Neuronal stem cell (in vitro differentiated cells): ENCODE measurements at places on chromosomes 1 and 21.

DNA sequence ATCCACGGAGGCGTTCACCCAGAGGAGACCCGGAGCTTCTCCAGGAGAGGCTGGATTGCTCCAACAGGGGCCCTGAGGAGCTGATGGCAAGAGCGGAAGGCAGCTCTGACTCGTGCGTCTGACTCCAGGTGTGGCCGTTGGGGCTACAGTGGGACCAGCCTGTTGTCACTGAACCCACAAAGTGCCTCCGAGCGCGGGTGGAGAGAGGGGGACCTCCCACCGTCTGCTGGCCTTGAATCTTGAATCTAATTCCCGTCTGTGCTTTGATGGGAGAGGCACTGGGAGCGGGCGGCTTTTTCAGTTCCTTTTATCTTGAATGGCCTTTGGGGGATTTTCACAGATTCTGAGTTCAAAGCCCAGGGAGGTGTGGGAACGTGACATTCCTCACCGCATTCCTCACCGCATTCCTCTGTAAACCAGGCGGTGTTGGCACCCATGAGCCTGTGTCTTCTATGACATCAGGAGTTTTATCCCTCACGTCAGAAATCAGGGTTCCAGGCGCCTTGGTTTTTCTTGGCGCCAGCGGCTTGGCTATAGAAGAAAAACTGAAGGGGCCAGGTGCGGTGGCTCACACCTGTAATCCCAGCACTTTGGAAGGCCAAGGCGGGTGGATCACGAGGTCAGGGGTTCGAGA is 39.2 kb upstream of the COL18A1 start:
- no peak for DNase-seq

GRCh38 chr1:97674517-97674916 is 246.3 kb downstream of the DPYD start:
- DNase-seq, result no peak

DNA sequence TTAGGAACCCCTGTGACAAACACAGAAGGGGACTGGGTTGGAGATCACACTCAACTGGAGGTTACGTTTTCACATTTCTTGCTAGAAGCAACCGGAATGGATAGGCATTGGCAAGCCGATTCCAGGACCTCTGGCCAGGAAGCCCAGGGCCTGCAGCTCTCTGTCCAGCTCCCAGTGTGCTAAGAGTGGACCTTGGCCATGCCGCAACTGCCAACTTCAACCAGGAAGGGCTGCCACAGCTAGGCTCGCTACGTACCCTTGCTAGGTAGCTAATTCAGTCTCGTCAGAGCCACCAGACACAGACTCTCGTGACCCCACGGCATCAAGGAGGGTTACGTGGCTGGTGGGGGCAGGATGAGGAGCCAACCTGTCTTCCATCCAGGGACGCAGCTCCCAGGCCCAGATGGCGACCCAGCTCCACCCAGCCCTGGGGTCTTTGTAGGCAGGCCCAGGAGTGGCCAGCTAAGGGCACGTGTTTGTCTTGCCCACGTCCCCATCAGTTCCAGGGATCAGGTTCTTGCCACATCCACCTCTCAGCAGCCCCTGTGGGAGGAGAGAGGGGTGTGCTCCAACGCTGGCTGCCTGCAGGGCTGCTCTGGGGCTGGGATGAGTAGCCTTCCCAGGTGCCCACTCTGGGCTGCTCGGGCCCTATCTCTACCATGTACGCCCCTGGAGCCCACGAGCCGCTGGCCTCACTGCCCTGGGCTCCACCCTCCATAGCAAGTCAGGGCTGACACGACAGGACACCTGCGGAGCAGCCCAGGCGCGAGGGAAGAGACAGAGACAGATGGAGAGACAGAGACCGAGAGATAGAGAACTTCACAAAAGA is 39.2 kb downstream of the UBE2G2 start:
- no peak for DNase-seq

DNA sequence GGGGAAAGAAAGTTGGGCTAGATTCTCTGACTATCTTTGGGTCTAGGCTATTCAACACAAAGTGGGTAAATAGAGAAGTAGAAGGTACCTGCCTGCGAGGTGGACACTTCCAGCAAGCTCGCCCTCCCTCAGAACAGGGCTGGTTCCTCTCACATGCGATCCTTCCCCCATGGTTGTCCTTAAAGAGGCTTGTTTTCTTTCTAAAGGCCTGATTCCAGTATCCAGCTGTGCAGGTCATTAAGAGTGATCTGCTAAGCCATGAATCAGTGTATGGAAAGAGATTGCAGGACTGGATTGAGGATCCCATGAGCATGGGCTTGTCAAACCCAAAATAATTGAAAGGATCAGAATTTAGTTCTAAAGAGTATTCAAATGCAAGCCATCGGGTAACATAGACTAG is 189.0 kb downstream of the URB2 start:
- DNase-seq, result no peak

DNA sequence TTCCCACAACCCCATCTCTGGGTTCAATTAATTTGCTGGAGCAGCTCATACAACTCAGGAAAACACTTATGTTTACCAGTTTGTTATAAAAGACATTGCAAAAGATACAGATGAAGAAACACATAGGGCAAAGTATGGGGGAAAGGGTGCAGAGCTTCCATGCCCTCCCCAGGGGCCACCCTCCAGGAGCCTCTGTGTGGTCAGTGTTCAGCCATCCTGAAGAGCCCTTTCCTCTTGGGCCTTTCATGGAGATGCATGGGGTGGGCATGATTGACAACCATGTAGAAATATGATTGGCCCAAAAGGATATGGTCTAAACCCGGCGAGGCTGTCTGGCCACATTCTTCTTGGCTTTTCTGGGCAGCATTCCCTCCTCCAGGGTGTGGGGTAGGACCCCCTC is 56.8 kb upstream of the PDE9A start:
- DNase-seq, result no peak

DNA sequence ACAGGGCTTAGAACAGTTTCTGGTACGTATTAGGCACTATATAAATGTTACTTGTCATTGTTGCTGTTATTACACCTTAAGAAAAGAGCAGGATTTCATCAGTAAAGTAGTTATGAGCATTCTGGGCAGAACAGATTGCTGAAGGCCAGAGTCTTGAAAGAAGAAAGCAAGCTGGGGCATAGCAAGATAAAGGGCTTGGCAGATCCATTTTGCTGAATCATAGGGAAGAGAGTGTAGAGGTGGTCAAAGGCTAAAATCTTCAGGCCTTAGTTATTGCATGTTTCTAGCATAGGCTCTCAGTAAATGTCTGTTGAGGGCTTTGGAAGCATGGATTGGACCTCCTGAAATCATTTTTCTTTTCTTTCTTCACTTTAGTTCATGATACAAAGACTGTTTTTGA is 67.5 kb downstream of the PLA2G4A start:
- DNase-seq, result no peak

DNA sequence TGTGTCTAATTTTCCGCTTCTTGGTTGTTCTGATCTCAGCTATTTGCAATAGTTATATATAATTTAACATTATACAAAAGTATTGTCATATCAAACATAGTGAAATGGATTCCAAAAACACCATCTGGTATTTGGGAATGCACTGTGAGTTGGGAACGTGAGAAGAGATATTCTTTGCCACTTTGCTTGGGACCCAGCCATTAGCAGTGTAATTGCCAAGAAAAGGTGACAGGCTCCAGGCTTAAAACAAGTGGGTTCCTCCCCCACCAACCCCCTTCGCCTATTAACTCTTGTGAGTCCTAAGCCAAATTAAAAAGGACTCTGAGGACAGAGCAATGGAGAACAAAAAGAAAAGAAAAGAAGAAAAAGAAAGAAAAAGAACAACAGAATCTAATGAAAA is 186.7 kb upstream of the NFIA start:
- no peak for DNase-seq

DNA sequence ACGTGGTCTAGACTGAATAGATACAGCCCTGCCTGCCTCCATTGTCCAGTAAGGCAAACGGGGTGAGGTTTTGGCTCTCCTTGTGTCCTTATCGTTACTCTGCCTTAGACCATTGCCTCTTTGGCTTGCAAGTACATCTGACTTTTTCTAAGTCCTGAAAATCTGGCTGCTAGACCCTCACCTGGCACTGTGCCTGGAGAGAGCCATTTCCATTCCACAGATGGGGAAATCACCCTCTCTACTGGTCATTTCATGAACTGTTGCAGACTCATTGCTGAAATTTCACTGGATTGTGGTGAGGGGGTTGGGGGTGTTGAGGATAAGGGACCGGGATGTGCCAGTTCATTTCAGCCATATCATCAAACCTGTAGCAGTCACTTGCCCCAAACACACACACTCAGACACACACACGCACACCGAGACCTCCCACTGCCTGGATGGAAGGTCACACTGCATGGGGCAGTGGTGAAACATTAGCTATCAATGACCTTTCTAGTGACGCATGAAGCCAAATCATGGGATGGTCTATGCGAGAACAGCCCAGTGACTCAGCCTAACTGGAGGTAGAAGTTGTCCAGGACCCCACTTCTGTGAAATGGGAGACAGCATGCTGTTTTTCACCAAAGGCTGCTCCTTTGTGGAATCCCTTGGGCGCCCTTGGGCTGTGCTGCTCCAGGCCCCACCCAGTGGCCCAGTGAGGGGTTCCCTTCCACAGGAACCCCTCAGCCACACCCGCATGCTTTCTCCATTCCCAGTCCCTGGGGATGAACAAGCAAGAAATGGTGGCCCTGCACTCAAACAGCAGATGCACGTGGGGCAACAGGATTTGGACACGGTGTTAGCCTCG is 34.9 kb upstream of the VASH2 start:
- no peak for DNase-seq

GRCh38 chr21:36696390-36697059 is 2.4 kb upstream of the SIM2 start:
- no peak for DNase-seq

GRCh38 chr1:72140222-72140621 is 142.1 kb downstream of the NEGR1 start:
- DNase-seq, result no peak

DNA sequence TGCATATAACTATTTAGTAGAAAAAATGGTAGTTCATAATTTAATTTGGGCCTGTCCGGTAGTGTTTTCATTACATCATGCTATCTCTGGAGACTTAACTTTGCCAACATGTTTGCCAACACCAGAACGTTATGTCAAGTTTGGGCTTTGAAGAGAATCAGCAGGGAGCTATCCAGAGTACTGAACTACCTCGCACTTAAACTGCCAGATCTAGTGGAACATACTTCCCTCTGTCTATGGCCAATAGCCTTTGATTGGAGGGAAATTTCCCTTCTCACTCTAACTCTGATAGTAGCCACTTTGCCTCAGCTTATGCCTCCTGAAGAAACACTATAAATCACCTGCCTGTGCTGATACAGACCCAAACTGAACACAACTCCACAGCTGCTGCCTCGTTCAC is 10.0 kb downstream of the LRRC53 start:
- peak; percentile 54 for DNase-seq

GRCh38 chr1:239909898-239910297 is 181.8 kb upstream of the FMN2 start:
- DNase-seq, result no peak

DNA sequence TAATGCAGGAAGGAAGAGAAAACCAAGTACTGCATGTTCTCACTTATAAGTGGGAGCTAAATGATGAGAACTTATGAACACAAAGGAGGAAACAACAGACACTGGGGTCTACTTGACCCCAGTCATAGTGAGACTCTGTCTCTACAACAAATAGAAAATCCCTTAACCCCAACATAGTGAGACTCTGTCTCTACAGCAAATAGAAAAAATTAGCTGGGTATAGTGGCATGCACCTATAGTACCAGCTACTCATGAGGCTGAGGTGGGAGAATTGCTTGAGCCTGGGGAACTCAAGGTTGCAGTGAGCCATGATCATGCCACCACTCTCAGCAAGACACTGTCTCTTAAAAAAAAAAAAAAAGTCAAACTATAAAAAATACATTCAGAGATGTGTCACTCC is 42.7 kb downstream of the GIPC2 start:
- no peak for DNase-seq

DNA sequence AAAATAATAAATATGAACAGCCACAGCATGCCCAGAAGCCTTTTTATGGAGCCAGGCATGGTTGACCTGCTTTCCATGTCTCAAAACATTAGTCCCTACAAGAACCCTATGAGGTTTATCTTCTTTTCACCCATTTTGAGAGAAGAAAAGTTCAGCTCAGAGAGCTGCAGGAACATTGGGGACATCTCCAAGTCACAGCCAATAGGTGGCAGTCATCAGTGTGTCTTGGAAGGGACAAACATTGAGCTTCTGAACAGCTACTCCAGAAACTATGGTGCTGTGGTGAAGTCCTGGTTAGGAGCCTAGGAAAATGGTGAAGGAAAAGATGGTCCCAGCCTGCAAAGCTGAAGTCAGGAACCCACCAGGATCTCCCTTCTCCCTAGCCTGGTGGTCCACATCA is 73.6 kb downstream of the JMJD4 start:
- DNase-seq, result no peak

- no peak for DNase-seq
These were observed 7.8 kb upstream of the ADAM15 start for GRCh38 chr1:155043301-155043702.

DNA sequence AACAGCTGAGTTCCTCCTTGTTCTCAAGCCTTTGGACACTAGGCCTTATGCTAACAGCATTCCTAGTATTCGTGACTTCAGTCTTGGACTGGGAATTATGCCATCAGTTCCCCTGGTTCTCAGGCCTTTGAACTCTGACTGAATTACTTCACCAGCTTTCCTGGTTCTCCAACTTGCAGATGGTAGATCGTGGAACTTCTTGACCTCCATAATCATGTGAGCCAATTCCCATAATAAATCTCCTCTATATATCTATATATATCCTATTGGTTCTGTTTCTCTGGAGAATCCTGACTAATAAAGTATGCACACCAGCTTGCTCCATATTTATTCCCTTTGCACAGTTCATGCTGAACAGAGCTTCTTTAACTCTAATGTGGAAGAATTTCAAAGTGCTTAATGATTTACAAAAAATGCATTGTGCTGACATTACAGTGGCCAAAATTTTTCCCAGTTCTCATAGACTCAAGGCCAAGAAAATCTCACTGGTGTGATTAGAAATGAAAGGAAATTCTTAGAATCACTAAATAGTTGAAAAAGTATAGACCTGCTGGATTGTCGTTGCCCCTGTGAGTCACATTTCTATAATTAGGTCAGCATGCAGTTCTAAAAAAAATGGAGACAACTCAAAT is 462.9 kb upstream of the ADAMTS5 start:
- DNase-seq, result no peak

GRCh38 chr1:2306151-2306978 is 78.2 kb downstream of the SKI start:
- no peak for DNase-seq

GRCh38 chr1:187390215-187390818 is 561.6 kb downstream of the PLA2G4A start:
- no peak for DNase-seq

GRCh38 chr1:178792394-178792793 is 67.3 kb downstream of the RALGPS2 start:
- no peak for DNase-seq

DNA sequence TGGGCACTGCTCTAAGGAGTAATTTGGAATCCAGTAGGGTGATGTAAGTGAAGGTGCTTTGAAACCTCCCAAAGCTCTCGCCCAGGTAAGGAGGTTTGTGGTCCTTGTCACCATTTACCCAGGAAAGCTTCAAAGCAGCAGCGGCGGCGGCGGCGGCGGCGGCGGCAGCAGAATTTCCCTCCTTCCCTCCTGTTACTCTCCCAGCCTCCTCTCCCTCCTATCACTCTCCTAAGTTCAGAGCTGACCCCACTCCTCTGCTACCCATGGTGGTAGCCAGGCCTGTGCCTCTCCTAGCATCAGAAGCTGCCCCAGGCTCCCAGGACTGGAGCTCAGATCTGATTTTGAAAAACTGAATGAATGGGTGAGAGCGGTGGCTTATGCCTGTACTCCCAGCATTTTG is 60.7 kb downstream of the ACBD3 start:
- DNase-seq, result no peak
